ENCODE measurements at places on chromosomes 7 and 10. TPM values are rescaled to one million over a fixed set of nuclear protein-coding genes. Genes with fewer than 3 reads are reported as not detected.

TBX20 gene
- 1.3 TPM for total RNA-seq

PRPS1L1 gene
- not detected for total RNA-seq

RAB19 gene
- 0.27 TPM for total RNA-seq

LAMB4 gene
- total RNA-seq = 0.09 TPM

CYP3A7 gene
- total RNA-seq = not detected

CTTNBP2 gene
- not detected for total RNA-seq

SNCG gene
- total RNA-seq = 74.1 TPM

MMRN2 gene
- 430 TPM for total RNA-seq

HTRA1 gene
- total RNA-seq = 131 TPM

CHN2 gene
- total RNA-seq = under 0.01 TPM

BLNK gene
- not detected for total RNA-seq

ARHGAP19 gene
- total RNA-seq = 11.8 TPM

PHF14 gene
- 41.9 TPM for total RNA-seq

PRR15 gene
- total RNA-seq = 0.45 TPM

LSM5 gene
- total RNA-seq = 20.8 TPM

ABLIM1 gene
- total RNA-seq = 19.7 TPM

ABCA13 gene
- not detected for total RNA-seq

FXYD4 gene
- not detected for total RNA-seq

RHOBTB1 gene
- total RNA-seq = 28.9 TPM

EPHA1 gene
- not detected for total RNA-seq

CALN1 gene
- not detected for total RNA-seq

DDC gene
- total RNA-seq = not detected

ENO4 gene
- 0.28 TPM for total RNA-seq

ZNF365 gene
- total RNA-seq = 0.28 TPM

ZNF503 gene
- total RNA-seq = 0.72 TPM

Measured in endothelial cell of coronary artery (primary cell).